NAMALWA (cell line): ENCODE measurements at places on chromosomes 5 and 9.

GRCh38 chr9:133731876-133732638, 6.1 kb downstream of the SARDH start:
- peak; percentile 60 for DNase-seq

- DNase-seq, result no peak
These were observed 7.3 kb upstream of the RHOBTB3 start for GRCh38 chr5:95723632-95724369.

GRCh38 chr5:73620334-73620687, 5.7 kb upstream of the ARHGEF28 start:
- no peak for DNase-seq

- DNase-seq, result no peak
These were observed 1974.2 kb upstream of the ACO1 start for GRCh38 chr9:30410273-30410672.

GRCh38 chr9:110591526-110591925, 12.0 kb upstream of the SVEP1 start:
- no peak for DNase-seq

GRCh38 chr5:160869989-160870521, 18.0 kb upstream of the ATP10B start:
- DNase-seq, result no peak

DNA sequence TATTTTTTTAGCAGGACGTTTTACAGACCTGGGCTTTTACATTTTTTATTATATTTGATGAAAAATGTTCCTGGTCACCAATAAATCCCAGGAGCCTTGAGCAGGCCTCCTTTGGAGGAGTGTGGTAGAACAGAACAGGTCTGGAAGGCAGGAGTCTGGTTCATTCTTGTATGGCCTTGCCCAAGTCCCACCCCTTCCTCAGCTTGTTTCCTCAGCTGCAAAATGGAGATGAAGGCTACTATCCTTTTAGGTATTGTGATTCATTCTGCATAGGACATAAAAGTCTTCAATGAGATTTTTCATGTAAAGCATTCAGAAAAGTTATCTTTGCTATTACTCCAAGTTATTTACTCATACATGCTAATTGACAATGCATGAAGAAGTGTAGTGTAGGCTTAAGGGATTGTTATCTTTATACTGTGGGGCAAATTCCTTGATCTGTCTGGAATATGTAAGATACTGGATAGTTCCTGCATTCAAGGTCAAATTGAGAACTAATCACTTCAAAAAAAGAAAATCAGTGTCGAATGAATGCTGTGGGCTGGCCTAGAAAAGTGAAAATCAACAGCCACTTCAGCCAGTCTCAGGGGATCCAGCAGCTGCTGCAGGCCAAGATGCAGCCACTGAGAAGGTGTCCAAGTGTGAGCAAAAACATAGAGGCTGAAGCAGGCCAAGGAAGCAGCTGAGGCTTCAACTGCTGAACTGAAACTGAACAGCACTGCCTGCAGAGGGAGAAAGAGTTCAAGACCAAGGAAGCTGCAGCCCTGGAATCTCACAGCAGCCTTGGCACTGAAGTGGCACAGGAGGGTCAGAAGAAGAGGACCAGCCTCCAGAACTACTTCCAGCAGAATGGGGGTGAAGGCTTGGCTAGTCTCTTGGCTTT, 15.5 kb upstream of the SLC36A3 start:
- peak; percentile 72 for DNase-seq

- DNase-seq, result peak; percentile 53
These were observed 654 bp upstream of the TUT7 start for GRCh38 chr9:86354818-86355309.

DNA sequence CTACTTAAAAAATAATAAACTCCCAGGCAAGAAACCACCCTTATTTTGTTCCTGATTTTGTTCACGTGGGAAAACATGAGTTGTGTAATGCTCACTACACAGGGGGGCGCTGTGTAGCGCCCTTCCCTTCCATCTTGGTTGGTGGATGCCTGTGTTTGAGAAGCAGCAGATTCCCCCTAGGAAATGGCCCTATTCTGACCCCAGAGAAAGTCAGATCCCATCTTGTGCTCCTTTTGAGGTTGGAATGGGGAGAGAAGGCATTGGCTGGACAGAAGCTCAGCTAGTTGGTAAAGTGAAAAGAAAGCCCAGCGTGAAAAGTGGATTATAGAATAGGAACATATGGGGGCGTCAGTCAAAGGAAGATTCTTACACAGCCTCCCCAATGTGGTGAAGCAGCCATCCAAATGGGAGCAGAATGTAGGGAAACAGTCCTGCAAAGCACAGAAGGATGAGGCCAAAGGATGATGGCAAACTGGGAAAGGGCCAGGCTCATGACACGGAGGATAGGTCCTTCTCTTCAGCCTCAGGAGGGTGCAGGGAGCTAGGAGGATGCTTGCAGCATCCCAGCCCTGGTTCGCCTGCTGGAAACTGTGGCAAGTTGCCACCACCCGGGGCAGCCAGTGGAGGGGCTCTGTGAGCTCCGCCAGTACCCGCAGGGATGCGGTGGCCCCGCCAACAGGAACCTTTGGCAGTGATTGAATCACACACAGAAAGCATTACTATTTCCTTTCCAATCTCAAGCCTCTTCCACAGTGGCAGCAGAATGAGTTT, 314.2 kb upstream of the DAP start:
- DNase-seq, result peak; percentile 31

DNA sequence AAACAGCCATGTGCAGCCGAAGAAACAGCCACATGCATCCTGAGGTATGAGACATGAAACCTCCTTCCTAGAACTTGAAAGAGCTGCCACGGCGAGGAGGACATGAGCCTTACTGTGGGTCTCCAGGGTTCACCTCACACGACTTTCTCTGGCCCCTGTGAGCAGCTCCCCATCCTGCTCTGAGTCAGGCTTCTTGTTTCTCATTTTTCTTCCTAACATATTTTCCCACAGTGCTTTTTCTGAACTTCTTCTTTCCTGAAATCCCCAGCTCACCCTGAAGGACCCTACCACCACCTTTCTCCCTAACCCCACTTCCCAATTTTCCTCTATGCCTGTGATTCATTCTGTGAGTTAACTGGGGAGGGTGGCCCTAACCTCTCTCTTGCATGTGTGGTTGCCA, 33.7 kb upstream of the ADRB2 start:
- DNase-seq, result no peak

DNA sequence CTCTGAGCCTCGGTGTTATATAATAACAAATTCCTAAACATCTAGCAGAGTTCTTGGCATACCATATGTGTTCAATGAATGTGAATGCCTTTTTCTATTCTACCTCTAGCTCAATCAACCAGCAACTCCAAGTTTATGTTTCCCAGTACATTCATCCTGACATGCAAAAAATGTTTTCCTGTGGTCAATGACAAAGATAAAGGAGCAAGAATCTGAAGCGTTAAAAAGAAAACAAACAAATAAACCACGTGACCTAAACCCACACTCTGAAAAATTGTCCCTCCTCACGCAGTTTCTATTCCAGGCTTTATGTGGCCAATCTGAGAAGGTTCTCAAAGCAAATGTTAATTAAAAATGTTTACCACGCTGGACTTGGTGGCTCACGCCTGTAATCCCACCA, 18.0 kb downstream of the KLF4 start:
- DNase-seq, result no peak

DNA sequence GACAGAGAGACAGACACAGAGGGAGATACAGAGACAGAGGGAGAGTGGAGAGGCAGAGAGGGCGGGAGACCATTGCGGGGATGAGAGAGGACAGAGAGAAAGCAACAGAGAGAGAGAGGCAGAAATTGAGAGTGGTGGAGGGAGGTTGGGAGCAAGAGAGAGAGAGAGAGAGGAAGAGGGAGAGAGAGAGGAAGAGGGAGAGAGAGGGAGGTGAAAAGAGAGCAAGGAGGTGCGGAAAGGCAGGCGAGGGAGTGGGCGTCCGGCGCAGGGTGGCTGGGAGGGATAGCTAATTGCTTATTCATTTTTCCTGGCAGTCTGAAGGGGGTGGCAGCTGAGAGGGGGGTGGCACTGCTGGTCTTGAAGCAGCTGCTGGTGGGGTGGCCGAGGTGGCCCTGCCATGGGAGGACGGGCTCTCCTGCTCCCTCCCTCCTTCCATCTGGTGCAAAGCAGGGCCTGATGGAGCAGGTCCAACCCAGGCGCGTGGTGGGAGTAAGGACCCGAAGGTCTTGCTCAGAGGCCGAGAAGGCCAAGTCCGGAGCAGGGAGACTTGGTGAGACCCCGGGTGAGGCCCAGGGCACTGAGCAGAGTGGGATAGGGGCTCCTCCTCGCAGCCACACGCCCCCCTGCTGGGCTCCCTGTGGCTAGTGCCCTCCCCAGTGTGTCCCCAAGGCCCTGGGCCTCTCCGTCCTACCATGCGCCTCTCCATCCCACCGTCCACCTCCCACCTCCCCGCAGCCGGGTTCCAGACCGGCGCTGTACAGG, 25.3 kb upstream of the RNU6ATAC start:
- no peak for DNase-seq

DNA sequence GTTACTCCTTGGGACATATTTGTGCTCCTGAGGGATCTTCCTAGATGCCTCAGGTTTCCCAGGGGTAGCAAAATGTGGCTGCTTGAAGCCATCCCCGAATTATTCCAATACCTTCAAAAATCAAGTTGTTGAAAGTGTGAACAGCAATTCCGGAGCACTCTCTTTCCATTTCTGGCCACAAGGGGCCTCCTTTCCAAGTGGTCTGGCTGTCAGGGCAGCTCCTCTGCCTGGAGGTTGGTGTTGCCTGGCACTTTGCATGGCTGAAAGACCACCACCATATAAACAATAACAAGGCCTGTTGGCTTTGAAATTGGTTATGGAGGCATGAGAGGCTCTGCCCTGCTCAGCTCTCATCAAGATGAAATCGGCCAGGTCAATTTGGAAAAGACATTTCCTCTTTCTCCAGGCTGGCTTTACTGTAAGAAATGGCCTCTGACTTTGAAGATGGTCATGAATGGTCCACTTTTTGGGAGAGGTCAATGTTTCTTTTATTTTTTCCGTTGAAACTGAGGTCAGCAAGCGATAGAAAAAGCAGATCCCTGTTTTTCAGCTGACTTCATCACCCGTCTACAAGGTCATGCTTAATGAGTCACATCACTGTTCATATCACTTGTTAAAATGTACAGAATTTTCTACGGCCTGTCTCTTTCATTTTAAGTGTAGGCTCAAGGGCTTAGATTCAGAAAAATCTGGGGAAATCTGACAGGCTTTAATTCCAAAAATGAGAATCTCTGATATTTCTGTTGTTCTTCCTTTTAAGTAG, 481.1 kb upstream of the ZNF608 start:
- DNase-seq, result peak; percentile 28

DNA sequence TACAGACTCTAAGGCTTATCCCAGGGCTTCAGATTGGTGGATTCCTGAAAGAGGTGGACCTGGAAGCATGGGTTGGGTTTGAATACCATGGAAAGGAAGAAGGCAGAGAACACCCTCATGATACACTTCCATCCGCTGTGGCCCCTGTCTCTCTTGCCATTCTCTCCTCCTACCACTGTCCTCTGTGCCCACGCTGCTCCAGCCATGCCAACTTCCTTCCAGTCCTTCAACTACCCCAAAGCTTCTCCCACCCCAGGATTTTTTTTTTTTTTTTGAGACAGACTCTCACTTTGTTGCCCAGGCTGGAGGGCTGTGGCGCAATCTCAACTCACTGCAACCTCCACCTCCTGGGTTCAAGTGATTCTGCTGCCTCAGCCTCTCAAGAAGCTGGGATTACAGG, 1.7 kb upstream of the SPARC start:
- no peak for DNase-seq

DNA sequence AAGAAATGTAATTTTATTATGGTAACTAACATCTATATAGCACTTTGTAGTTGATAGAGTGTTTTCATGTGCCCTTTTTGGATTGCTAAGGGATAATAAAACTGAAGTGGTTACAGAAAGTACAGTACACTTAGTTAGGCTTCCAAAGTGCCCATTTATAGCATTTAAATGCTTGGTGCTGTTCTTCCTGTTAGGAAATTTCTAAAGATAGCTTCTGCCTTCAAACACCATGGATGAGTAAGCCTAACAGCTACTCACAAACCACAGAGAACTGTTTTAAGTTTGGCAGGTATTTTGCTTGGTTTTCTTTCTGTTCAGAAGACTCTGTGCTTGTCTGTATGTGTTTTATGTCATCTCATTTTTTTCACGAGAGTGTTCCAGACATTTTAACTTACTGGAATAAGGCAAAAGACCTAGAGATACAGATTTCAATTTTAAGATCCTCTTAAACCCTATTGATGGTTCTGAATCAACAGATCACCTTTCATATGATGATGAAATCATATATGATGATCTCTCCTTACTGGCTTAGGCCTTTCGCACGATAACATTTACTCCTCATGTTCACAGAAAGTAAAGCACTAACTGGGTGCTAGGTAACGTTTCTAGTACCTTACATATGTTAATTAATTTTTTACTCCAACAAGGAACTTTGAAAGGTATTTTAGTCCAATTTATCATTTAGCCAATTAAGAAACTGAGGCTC, 4.4 kb downstream of the RIMOC1 start:
- DNase-seq, result no peak

- no peak for DNase-seq
These were observed 68.5 kb downstream of the GLDC start for GRCh38 chr9:6576987-6577386.

DNA sequence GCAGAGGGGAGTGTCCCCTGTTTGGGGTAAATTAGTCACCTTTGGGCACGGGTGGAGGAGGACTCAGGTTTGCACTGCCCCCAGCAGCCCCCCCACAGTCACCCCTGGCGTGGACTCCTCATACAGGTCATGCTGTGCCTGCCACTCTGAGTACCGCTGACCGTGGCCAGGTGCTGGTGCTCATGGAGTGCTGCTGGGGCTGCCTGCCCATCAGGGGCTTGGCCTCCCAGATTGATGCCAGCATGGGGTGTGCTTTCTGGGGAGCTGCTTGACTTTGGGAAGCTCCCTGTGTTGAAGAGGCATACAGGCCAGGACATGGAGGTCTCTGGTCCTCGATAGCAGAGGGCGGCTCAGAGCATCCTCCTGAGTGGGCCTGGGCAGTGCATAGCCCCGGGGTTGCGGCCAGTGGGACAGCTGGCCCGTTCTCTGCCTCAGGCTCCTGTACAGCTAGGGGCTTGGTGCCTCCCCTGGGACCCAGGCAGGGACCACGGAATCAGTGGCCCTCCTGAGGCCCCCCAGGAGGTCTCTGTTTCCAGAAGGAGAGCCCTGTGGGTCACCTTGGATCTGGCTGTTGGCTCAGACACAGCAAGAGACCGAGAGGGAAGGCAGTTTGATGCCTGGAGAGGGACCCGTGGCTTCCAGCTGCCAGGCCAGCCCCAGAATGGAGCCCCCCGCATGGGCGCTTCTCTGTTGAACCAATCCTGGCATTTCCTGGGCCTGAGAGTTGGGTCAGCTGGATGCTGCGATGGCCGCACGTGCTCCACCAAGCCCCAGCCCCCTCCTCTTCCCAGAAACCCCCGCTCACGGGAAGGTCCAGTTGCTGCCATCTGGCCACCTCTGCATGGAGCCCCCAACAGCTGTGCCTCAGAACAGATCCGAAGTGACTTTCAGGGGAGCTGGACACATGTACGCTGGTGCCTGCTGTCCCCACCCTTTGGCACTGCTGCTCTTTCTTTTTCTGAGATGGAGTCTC, 6.1 kb upstream of the AJM1 start:
- no peak for DNase-seq
